ENCODE measurements at places on chromosomes 12 and 14. TPM values are rescaled to one million over a fixed set of nuclear protein-coding genes. Genes with fewer than 3 reads are reported as not detected.

Gene CTSG
- total RNA-seq = 9.8 TPM

Gene RPL10L
- total RNA-seq = not detected

Gene NEUROD4
- total RNA-seq = 0.11 TPM

Gene PAPLN
- total RNA-seq = 4.8 TPM

Gene ATN1
- 18.2 TPM for total RNA-seq

Gene DBX2
- 0.26 TPM for total RNA-seq

Gene NKX2-1
- total RNA-seq = not detected

Gene OTUB2
- total RNA-seq = 2.0 TPM

Gene NRL
- total RNA-seq = 0.85 TPM

Gene ACSM4
- total RNA-seq = not detected

Gene AGAP2
- 1.4 TPM for total RNA-seq

Gene KRT74
- total RNA-seq = not detected

Gene PPFIBP1
- 119 TPM for total RNA-seq

Gene PDE6H
- total RNA-seq = not detected

Gene STRAP
- total RNA-seq = 62.3 TPM

Gene ANKS1B
- total RNA-seq = 43.7 TPM

Gene PTGER2
- total RNA-seq = 4.8 TPM

Gene YAF2
- 40.8 TPM for total RNA-seq

Gene CCDC59
- 40.2 TPM for total RNA-seq

Gene PPP4R4
- total RNA-seq = 0.37 TPM

Gene C12orf56
- 0.95 TPM for total RNA-seq

Gene RNU4-1
- total RNA-seq = under 0.01 TPM

Gene LTA4H
- 79.3 TPM for total RNA-seq

Gene OR6C76
- total RNA-seq = not detected

Gene NANOG
- total RNA-seq = 0.21 TPM

Gene MANSC1
- 6.9 TPM for total RNA-seq

Gene MYF6
- total RNA-seq = 8.6 TPM

Gene TSHR
- 1.1 TPM for total RNA-seq

Gene SIX6
- not detected for total RNA-seq

Gene KCNH3
- total RNA-seq = 0.58 TPM

Gene TMEM132C
- 11.1 TPM for total RNA-seq

Gene HOXC6
- 1.5 TPM for total RNA-seq

Gene SLC6A12
- 0.21 TPM for total RNA-seq

Gene GPR137C
- 14.0 TPM for total RNA-seq

Gene TOMM20L
- not detected for total RNA-seq

Gene ANG
- 7.8 TPM for total RNA-seq

Gene PTCSC3
- total RNA-seq = not detected

Gene GRIP1
- 9.8 TPM for total RNA-seq

Gene TEAD4
- total RNA-seq = 3.7 TPM

Gene CYP46A1
- 2.7 TPM for total RNA-seq

Gene SERPINA9
- total RNA-seq = not detected

Gene DIO2
- 2.4 TPM for total RNA-seq
